Hematopoietic multipotent progenitor cell (in vitro differentiated cells): ENCODE measurements at places on chromosomes 2 and 18. TPM values are rescaled to one million over a fixed set of nuclear protein-coding genes. Genes with fewer than 3 reads are reported as not detected.

- no peak for DNase-seq
Measured at GRCh38 chr2:230687498-230687897, 25.1 kb upstream of the CAB39 start.

The PDCL3 gene
- 7.0 TPM for total RNA-seq

DNA sequence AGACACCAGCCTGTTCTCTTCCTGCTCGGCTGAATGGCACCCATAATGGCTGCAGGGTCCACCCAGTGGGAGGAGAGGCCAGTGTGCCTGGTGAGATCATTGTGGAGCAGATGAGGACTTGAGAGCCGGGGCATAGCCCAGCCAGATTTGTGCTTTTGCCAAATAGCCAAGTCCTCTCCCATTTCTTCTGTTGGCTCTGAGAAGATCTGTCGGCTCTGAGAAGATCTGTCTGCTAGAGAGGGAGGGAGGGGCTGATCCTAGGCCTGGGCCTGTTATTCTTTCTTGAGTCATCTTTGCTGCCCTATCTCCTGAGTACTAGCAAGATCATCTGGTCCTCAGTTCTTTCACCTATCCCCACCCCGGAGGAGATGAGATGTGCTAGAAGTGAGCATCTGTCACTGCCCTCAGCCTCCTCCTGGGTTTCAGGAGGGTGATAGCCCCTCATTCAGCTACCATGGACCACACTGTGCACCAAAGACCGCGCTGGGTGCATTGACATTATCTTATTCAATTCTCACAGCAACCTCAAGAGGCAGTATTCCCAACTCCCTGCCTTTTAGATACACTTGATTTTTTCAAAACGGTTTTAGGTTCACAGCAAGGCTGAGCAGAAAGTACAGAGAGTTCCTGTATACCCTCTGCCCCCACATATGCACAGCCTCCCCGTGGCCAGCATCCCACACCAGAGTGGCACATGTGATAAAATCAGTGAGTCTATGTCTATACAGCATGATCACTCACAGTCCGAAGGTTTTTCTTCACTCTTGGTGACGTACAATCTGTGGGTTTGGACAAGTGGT, 98.6 kb downstream of the CAPN13 start:
- no peak for DNase-seq

GRCh38 chr2:234025466-234025865, 25.0 kb upstream of the SPP2 start:
- DNase-seq = peak; percentile 60

- DNase-seq = no peak
Measured at GRCh38 chr18:65363011-65363410, 387.8 kb upstream of the CDH7 start.

DNA sequence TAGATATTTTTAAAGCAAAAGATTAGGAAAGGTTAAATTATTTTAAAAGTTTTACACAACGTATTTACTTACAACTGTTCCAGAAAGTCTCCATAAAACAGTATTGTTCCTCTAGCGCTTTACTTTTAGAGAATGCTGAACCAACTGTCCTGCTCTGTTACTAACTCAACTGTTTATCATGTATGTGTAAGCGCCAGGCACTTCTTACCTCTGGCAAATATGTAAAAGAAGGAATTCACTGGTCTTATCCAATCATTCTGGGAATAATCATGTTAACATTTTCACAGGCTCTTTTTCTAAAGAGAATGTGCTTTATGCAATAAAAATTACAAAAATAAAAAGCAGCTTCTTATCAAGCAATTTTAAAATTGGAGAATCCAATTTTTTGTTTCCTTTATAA, 68.0 kb downstream of the COBLL1 start:
- DNase-seq = no peak

The FLACC1 gene
- total RNA-seq = 0.27 TPM

DNA sequence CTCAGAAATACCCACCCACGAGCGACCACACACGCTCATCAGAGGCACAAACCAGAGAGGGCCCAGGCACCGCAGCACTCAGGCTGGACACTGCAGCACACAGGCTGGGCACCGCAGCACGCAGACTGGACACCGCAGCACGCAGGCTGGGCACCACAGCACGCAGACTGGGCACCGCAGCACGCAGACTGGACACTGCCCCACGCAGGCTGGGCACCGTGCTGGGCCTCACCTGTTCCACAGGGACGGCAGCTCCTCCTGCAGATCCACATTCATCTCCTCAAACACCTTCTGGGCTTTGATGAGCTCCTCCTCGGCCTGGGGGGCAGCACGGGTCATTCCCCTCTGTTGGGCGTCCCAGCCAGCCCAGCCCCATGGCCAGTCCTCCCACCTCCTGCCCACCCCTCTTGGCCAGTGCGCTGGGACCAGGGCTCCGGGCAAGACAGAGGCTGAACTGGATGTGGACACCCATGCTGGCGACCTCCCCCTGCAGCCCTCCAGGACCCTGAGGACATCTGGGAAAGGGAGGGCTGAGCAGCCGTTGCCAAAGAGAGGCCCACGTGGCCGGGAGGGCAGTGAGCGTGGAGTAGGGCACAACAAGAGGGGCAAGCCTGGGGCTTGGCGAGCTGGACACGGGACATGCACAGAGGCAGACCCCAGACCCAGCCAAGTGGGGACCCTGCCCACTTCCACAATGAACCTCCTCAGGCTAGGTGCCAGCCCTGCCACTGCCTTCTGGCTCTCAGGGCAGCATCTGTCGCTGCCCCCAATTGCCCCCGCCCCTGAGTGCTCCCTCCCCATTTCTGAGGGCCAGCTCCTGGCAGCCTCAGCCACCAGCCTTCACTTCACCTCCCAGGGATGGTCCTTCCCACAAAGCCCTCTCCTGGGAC, 43.0 kb downstream of the BIN1 start:
- DNase-seq = no peak

- no peak for DNase-seq
Measured at GRCh38 chr2:50438259-50438658, 593.7 kb downstream of the NRXN1 start.

The C2orf66 gene
- 0.27 TPM for total RNA-seq

The CDK15 gene
- 0.27 TPM for total RNA-seq

DNA sequence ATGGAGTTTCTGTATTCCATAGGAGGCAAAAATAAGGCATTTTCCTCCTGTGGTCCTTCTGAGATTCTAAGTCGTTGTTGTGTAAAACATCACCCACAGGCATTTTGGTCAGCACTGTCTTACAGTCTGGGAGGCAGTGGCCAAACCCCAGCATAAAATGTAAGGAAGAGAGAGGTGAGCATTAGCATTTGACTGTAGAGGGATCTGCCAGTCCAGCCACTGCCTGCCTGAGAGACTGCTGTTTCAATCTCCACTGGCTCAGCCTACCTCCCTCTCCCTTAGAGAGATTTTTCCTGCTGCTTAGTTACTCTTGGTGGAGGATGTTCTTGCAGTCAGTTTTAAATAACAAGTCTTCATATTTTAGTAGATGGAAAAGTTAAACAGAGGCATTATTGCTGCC, 77.0 kb downstream of the ARHGEF33 start:
- DNase-seq = no peak

- no peak for DNase-seq
Measured at GRCh38 chr2:127423880-127424279, 5.7 kb downstream of the PROC start.

DNA sequence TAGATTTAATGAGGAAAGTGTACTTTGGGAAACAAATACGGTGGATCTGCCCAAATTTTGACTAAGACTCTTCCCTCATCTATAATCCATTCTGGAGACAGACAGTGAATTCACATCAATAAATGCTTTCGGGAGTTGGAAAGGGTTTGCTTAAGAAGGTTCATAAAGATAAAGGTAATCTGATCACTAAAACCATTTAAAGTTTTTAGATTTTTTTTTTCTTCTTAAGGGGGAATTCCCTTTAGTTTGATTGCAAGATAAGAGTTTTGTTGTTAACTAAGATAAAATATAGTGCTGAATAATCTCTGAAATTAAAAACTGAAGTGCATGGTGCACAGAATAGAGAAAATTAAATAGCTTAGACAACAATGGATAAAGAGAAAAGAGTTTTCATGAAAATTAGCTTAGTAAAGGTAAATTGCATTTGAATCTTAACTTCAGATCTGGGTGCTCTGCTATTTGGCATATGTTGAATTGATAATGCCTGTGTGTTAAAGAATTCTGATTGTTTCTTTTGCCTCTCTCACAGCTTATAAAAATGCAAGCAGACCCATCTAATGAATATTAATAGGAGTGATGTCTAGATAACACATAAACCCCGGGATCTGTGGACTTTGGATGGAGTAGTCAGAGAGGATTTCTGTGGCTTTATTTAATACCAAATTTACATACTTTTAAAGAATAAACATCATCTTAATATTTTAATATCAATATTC, 100.8 kb downstream of the MEIS1 start:
- DNase-seq = no peak

The UPP2 gene
- total RNA-seq = not detected

DNA sequence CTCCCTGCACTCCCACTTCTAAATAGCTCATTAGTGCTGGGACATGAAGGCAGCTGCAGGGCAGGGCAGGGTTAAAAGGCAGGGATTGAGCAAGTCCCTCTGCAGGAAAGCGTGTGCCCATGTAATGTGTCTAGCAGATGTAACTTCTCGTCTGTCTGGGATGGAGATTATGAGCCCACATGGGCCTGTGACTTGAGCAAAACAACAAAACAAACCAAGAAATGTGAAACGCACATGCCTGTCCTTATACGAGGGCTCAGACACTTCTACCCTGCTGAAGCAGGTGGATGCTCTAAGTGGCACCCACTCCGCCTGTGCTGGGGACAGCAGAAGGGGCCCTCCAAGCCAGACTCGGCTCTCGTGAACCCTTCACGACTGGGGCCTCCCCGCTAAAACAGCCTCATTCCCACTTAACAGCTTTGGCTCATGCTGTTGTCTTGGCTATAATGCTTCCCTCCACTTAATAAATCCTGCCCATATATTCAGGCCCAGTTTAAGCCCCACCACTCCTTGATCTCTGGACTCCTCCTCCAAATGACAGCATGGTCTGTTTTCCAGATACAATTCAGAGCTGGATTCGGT, 40.9 kb downstream of the TMEM247 start:
- DNase-seq = no peak

The CDKL4 gene
- total RNA-seq = under 0.01 TPM

The SDC1 gene
- total RNA-seq = 0.27 TPM

- no peak for DNase-seq
Measured at GRCh38 chr2:171200469-171200868, 39.8 kb upstream of the TLK1 start.

- no peak for DNase-seq
Measured at GRCh38 chr2:178892751-178893625, 85.8 kb upstream of the TTN start.

The CYP26B1 gene
- total RNA-seq = 0.81 TPM

The RBM44 gene
- total RNA-seq = 0.27 TPM

The TOGARAM2 gene
- 3.5 TPM for total RNA-seq

- no peak for DNase-seq
Measured at GRCh38 chr2:239574434-239575156, 173.8 kb upstream of the HDAC4 start.

DNA sequence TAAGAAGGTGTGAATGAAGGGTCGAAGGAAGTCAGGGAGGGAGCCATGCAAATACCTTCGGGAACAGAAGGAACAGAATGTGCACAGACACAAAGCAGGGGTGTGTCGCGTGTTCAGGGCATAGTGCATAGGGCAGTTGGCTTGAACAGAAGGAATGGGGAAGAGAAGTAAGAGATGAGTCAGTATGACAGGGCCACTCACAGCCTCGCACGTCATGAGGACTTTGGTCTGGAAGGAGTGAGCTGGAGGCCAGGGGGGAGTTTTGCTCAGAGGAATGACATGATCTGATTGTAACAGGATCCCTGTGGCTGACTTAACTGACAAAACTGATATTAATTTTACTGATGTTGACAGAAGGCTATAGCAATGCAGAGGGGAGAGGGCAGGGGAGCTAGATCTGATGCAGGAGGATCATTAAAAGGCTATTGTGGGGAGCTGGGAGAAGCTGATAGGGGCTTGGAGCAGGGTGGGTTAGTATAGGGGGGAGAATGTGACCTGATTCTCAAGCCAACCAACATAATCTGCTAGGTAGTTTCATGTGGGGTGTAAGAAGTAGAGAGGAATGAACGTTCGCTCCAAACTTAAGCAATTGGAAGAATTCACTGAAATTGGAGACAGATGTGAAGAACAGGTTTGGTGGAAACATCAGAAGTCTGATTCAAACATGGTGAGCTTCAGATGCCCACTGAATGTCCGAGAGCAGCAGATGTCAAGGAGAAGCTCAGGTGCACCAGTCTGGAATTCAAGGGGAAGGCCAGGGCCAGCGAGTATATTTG, 60.4 kb upstream of the COPS8 start:
- DNase-seq = no peak

DNA sequence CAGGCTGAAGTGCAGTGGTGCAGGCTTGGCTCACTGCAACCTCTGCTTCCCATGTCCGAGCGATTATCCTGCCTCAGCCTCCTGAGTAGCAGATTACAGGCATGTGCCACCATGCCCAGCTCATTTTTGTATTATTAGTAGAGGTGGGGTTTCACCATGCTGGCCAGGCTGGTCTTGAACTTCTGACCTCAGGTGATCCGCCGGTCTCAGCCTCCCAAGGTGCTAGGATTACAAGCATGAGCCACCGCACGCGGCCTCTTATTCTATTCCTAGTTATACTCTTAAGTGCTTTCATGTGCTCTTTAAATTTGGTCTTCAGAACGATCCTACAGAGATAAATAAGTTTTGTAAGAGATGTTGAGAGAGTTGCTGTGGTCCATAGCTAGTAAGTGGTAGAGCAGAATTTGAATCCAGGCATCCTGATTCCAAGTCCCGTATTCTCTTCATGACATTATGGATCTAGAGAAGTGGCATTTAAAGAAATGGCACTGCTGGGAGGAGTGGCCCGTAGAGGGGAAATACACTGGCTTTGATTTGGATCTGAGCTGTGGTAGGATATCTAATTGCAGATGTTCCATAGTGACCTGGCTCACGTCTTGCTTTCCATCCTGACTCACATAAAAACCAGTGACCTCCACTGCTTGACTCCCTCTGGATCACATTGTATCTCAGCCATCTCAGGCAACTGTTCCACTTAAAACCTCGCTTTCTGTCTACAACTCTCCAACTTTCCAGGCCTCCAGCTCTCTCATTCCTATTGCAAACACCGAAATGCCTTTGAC, 22.8 kb upstream of the ME2 start:
- no peak for DNase-seq

The USP14 gene
- 11.3 TPM for total RNA-seq

GRCh38 chr2:159851941-159852340, 53.9 kb upstream of the CD302 start:
- DNase-seq = no peak

DNA sequence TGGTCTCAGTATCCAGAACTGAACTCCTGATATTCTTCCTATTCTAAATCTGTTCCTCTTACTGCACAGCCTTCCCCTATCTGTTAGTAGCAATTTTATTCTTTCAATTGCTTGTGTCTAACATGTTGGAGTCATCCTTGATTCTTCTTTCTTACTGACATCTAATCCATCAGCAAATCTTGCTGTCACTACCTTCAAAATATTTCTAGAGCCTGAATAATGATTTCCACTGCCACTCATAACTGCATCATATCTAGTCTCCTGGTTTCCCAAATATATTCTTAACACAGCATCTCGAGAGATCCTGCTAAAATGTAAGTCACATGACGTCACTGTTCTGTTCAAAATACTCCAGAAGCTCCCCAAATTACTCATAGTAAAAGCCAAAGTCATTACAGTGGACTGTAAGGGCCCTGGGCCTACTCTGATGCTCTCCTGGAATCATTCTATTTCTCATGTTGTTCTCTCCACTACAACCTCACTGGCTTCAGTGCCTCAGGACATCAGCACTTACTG, 95.2 kb downstream of the THSD7B start:
- DNase-seq = no peak
